SJSA1 (cell line): ENCODE measurements at places on chromosomes 7 and 10. TPM values are rescaled to one million over a fixed set of nuclear protein-coding genes. Genes with fewer than 3 reads are reported as not detected.

The OPN1SW gene
- total RNA-seq: not detected in 2 replicates

The PLAC9 gene
- total RNA-seq: not detected in 2 replicates

The AZGP1 gene
- total RNA-seq: not detected in 2 replicates

The HMX2 gene
- total RNA-seq: 0.38 and 0.61 TPM in 2 replicates

The SLC18A3 gene
- total RNA-seq: not detected in 2 replicates

The GNAT3 gene
- not detected in 2 replicates for total RNA-seq

The FAM131B gene
- total RNA-seq: 0.16 and 0.41 TPM in 2 replicates

The LRRC27 gene
- 3.7 and 3.8 TPM in 2 replicates for total RNA-seq

The CALN1 gene
- total RNA-seq: not detected in 2 replicates

The NEUROG3 gene
- not detected in 2 replicates for total RNA-seq

The CALY gene
- total RNA-seq: not detected in 2 replicates

The SEMA4G gene
- total RNA-seq: 0.42 and 0.88 TPM in 2 replicates

The COA1 gene
- 51.4 and 85.4 TPM in 2 replicates for total RNA-seq

- DNase-seq: no peak
Measured at GRCh38 chr10:19828278-19829049, 12.2 kb downstream of the PLXDC2 start.

GRCh38 chr10:5895804-5896203 is 5.8 kb downstream of the FBH1 start:
- DNase-seq: no peak

DNA sequence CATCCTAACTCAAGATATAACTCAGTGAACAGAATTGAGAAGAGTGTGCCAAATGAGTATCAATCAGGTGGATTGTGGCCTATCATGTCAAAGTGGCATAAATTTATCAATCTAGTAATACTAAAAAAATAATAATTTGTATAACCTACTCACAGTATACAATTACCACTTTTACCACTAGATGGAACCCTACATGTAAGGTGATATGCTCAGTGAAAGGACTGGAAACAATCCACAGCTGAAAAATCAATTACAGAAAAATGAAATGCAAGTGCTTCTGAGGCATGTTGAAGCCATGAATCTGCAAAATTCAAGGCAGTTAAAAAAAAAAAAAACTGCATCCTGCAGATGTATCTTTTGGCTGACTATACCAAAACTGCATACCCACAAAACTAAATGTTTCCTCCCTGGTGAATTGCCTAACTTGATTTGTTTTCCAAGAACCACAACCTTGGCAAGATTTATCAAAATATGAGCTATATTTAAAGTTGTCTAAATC is 13.9 kb downstream of the ARHGAP19 start:
- no peak for DNase-seq

DNA sequence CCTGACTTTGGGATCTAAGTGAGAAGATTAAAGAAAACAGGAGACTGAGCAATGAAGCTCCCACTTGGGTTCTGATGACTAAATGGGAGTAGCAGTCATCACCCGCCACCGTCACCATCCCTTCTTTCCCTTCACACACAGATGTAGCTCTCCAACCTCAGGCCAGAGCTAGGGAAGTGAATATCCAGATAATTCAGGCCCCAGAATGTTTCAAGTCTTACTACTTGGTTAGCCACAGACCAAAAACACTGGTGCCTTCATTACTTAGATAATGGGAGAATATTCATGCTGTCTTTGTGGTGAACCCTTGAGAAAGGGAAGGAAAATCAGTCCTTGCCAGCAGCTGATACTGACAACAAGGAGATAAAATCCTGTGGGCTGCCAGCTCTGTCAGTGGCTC is 100.7 kb downstream of the OSBPL3 start:
- DNase-seq: no peak

DNA sequence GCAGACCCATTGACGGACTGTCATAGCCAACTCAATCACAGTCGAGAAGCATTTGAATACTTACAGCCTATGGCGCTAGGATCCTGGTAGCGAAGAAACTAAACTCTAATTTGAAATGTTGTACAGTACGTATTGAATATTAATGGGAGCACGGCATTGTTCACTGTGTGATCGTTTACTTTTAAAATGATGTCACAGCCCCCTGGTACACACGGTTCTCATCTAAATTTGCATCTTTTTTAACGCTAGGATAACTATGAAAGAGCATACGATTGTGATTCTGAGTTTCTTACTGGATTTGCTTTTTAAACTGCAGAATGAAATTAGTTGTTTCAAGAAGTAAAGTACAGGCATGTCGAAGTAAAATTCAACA is 895 bp upstream of the NAPEPLD start:
- no peak for DNase-seq

- no peak for DNase-seq
Measured at GRCh38 chr10:66684581-66684980, 241.3 kb upstream of the LRRTM3 start.

GRCh38 chr7:40105879-40106473 is 28.4 kb downstream of the MPLKIP start:
- no peak for DNase-seq

DNA sequence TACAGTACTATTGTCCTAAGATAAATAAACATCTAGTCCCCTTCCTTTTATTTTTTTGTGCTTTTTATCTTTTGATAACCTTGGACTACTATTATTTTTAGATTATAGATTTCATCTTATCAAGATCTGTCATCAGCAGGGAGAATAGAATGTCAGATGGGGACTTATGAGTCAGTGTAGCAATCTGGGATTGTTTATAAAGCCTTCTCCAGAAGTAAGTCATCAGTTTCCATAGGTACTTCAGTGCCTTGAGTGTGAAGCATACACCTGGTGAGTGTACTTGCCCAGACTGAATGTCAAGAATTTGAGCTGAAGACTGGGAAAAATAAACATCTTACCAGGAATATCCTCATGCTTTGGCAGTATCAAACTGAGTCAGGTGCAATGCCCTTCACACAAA is 2.1 kb downstream of the CASD1 start:
- no peak for DNase-seq

DNA sequence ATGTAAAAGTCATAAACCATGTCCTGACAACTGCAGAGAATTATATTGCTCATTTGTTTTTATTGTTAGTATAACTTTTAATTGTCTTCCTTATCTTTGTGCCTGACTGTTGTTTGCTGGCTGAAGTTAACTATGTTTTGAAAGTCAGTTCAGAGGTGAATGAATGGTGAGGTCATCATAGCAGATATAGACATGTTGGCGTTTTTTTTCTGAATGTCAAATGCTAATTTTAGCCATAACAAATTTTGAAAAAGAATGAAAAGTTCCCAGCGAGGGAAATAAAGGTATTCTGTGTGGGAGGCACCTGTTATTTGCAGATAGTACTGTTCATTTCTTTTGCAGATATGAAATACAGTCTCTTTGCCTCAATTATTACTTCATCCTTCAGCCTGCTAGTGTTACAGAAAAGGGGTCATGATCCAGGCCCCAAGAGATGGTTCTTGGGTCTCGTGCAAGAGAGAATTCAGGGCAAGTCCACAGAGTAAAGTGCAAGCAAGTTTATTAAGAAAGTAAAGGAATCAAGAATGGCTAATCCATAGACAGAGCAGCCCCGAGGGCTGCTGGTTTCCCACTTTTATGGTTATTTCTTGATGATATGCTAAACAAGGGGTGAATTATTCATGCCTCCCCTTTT is 96.5 kb downstream of the CAMK1D start:
- DNase-seq: no peak

- DNase-seq: no peak
Measured at GRCh38 chr7:47518827-47519226, 63.1 kb downstream of the TNS3 start.

DNA sequence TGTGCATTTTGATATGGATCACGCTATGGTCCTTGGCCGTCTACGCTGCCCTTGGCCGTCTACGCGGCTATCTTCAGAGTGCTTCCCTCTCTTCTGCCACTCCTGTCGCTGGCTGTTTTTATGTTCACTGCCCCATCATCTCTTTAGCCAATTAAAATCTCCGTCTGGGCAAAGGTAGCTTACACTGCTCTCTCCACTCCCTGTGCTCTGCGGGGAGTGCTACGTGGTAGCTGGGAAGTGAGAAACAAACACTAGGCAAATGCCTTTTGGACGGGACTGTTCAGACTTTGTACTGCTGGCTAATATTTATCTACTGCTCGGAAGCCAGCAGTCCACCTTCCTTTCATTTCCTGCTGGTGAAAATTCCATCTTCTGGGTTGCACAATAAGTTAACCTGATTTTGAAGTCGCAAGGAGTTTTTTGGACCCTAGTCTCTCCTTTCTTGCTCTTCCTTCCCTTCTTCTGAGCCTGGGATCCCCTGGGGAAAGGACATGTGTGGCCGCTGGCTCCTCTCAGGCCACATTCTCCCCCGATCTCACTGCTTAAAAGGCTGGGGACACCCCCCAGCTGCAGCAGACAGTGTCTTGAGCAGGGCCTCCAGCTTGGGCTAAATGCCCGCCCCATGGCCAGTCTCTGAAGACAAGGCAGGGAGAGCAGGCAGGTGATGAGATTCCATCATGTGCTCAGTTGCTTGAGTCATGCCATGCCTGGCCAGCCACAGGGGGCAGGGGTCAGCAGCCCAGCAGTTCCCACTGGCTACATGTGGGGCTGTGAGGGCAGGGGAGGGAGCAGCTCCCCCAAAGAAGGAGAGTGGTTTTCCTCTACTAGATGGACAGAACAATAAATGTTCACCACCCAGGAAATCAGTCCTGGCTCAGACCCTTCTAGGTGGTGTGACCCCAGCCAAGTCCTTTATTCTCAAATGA is 25.5 kb upstream of the RBM33 start:
- no peak for DNase-seq

- DNase-seq: no peak
Measured at GRCh38 chr10:16891375-16892313, 74.4 kb upstream of the RSU1 start.

GRCh38 chr7:139973101-139974050 is 89.4 kb downstream of the PARP12 start:
- DNase-seq: no peak

GRCh38 chr10:36880898-36881297 is 244.5 kb upstream of the ANKRD30A start:
- no peak for DNase-seq

- DNase-seq: no peak
Measured at GRCh38 chr7:150963707-150964559, 14.2 kb downstream of the KCNH2 start.

- DNase-seq: no peak
Measured at GRCh38 chr7:28202222-28202621, 21.6 kb upstream of the JAZF1 start.

- DNase-seq: no peak
Measured at GRCh38 chr7:101896941-101897340, 79.5 kb downstream of the CUX1 start.
